Fibroblast of villous mesenchyme (primary cell): ENCODE measurements at places on chromosomes 4 and X. TPM values are rescaled to one million over a fixed set of nuclear protein-coding genes. Genes with fewer than 3 reads are reported as not detected.

The GABRB1 gene
- 0.32 TPM in 1 of 2 replicates, not detected in the other for total RNA-seq

The C4orf50 gene
- total RNA-seq: not detected in 2 replicates

The RHOXF1 gene
- total RNA-seq: not detected in 2 replicates

The SPINK2 gene
- not detected in 2 replicates for total RNA-seq

The CLDN22 gene
- total RNA-seq: under 0.01 TPM in 1 of 2 replicates, not detected in the other

The MAGEA4 gene
- total RNA-seq: not detected in 2 replicates

The TCP11X2 gene
- total RNA-seq: not detected in 2 replicates

The COMMD8 gene
- 24.8 and 39.3 TPM in 2 replicates for total RNA-seq

The COL25A1 gene
- total RNA-seq: 6.9 and 13.5 TPM in 2 replicates

The CFAP299 gene
- total RNA-seq: 2.6 and 3.9 TPM in 2 replicates

The CLCN5 gene
- total RNA-seq: 9.0 and 12.5 TPM in 2 replicates

The RAI2 gene
- not detected in 2 replicates for total RNA-seq

The NEIL3 gene
- 8.1 and 28.1 TPM in 2 replicates for total RNA-seq
